ENCODE measurements at places on chromosomes 3 and 15. TPM values are rescaled to one million over a fixed set of nuclear protein-coding genes. Genes with fewer than 3 reads are reported as not detected.

The PLOD2 gene
- total RNA-seq = 24.7 TPM

The SLC22A14 gene
- not detected for total RNA-seq

DNA sequence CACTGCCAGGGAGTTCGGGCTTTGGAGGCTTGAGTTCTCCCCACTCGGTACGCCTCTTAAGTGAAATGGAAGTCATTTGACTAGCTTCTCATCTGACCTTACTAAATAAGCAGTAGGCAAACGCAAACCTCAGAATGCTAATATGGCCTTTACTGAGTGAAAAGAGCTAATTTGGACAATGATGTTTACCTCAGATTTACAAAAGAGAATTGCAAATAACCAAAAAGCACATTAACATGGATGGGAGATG lies 1.6 kb upstream of the RNU6-1 start:
- peaks cover 10% of the 10 kb centered on the region for H3K27me3 ChIP-seq
- H3K36me3 ChIP-seq = no peaks in the 10 kb centered on the region
- no peak overlapping the region for H3K4me3 ChIP-seq
- no peak for DNase-seq
- peaks cover 27% of the 10 kb centered on the region for H3K4me1 ChIP-seq

- no peak for DNase-seq
- H3K4me3 ChIP-seq = no peak overlapping the region
- no peaks in the 10 kb centered on the region for H3K4me1 ChIP-seq
- no peak overlapping the region for H3K27ac ChIP-seq
Measured at GRCh38 chr3:121924734-121925133, 30.5 kb downstream of the SLC15A2 start.

DNA sequence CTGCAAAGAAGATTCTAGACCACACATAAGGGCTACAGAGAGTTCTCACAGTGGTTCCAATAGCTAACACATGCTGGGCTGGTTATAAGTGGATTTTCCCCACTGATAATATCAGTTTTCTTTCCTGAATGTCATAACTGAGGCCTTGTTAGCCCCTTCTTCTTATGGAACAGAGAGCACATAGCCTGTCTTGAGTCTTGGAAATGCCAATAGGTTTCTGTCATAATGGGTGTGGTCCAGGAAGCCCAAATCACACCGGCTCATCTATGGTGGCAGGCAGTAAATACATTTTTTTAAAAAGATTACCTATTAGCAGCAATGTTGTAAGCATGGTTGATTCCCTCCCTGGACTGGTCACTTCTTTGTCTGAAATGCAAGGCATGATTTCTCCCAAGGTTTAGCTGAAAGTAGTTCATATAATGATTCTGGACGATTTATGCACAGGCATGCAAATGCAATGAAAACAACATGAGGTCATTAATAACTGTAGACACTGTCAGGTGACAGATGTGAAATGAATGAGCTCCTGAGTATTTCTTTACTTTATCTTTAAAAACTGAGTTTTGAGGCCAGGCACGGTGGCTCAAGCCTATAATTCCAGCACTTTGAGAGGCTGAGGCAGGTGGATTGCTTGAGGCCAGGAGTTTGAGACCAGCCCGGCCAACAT lies 67.2 kb upstream of the ATP2C1 start:
- no peak overlapping the region for H3K4me3 ChIP-seq
- no peaks in the 10 kb centered on the region for H3K36me3 ChIP-seq
- no peak for DNase-seq
- H3K27ac ChIP-seq = no peak overlapping the region

GRCh38 chr15:72172796-72173195 lies 24.8 kb downstream of the GRAMD2A start:
- H3K36me3 ChIP-seq = no peaks in the 10 kb centered on the region
- H3K27me3 ChIP-seq = no peaks in the 10 kb centered on the region
- no peak overlapping the region for H3K27ac ChIP-seq
- no peaks in the 10 kb centered on the region for H3K4me1 ChIP-seq
- no peak overlapping the region for H3K4me3 ChIP-seq

DNA sequence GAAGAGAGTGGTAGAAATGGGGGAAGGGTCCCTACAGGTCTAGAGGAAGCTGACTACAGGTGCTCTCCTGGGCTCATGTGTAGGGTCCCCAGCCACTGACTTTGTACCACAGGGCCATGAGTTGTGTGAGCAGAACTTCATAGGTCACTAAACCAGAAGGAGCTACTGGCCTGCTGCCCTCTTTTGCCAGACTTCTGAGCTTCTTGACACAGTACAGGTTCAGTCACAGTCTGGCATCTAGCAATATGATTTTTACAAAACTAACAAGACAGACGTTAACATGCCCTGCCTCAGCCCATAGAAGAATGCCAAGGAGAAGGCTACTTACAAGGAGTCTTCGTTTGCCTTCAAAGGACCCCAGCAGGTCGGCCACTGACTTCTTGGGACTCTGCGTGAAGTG lies 3.2 kb downstream of the CCDC80 start:
- DNase-seq = no peak
- H3K36me3 ChIP-seq = no peaks in the 10 kb centered on the region
- no peak overlapping the region for H3K27ac ChIP-seq
- peaks cover 85% of the 10 kb centered on the region for H3K4me1 ChIP-seq
